Stimulated activated CD4-positive, alpha-beta T cell treated with anti-CD3 and anti-CD28 coated beads, Interleukin-15, amount 100 ng/mL, for 1 hour (primary cell): ENCODE measurements at places on chromosomes 4 and X.

GRCh38 chrX:129480889-129481288 lies 42.4 kb downstream of the SMARCA1 start:
- DNase-seq: no peak

- DNase-seq: no peak
Measured at GRCh38 chr4:23930750-23931488, 41.1 kb upstream of the PPARGC1A start.

DNA sequence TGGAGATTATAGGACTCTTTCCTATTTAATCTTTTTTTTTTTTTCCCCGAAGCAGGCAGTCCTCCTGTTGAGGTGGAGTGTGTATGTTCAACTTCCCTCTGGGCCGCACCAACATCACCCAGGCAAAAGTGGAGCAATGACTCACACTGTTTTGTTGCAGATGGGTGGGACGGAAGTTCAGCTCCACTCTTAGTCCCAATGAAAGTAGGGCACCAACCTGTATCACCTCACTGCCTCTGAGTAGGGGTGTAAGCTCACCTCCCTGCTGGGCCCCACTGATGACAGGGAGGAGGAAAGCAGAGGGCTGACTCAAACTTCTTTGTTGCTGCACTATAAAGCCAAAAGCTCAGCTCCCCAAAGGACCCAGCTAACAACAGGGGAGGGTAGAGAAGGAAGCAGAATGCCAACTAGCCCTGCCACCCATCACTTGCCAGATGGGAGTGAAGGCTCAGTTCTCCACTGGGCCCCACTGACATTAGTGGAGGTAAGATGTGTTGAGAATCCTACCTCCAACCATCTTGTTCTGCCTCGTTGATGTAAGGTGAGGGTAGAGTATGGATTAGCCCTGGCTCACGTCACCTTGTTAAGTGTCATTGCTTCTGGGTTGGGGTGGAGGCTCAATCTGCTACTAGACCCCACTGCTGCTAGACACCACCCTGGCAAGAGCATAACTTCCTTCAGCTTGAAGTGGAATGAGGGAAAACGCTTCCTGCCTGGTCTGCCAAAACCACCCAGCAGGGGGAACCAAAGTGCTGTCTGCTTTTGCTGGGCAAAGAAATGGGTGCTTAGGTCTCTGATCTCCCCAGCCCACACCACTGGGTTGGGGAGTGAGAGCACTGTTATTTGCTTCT lies 14.1 kb downstream of the RPS6KA3 start:
- DNase-seq: peak; percentile 51

DNA sequence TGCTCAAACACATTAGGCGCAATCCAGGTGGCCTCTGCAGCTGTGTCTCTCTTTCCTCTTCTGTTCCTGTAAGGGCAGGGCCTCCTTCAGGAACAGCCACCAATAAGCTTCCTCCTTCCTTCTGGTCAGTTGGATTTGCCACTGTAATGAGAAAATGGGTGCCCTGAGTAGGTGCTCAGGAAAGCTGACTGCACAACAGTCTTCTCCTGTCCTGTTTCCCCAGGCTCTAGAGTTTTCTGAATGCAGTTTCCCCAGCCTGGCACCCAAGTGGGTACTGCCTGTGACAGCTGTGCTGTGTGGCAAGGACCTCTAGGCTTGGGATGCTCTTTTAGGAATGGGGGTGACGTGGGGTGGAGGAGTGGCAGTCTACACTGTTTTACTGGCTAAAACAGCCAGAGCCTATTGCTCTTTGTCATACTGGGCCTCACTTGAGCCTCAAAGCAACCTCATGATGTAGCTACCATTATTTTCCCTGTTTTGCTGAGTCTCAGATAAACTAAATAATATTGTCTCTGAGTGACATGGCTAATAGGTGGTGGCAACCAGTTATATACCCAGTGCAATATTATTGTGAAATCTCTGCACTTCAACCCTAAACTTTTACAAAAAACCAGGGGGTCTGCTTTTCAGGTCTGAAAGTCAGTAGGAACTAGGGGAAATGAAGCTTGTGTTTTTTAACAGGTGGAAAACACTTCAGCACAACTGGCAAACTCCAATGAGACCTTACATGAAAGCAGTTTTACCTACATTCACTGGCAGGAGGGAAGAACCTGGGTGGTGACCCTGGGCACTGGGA lies 1.2 kb downstream of the CXCL2 start:
- no peak for DNase-seq

GRCh38 chr4:189785257-189785656 lies 155.4 kb upstream of the FRG1 start:
- no peak for DNase-seq
